ENCODE measurements at places on chromosomes 1 and 21.

- no peak for DNase-seq
These were observed 10.1 kb downstream of the CCDC27 start for GRCh38 chr1:3762151-3762872.

GRCh38 chr1:71850515-71850914 lies 431.8 kb downstream of the NEGR1 start:
- no peak for DNase-seq

DNA sequence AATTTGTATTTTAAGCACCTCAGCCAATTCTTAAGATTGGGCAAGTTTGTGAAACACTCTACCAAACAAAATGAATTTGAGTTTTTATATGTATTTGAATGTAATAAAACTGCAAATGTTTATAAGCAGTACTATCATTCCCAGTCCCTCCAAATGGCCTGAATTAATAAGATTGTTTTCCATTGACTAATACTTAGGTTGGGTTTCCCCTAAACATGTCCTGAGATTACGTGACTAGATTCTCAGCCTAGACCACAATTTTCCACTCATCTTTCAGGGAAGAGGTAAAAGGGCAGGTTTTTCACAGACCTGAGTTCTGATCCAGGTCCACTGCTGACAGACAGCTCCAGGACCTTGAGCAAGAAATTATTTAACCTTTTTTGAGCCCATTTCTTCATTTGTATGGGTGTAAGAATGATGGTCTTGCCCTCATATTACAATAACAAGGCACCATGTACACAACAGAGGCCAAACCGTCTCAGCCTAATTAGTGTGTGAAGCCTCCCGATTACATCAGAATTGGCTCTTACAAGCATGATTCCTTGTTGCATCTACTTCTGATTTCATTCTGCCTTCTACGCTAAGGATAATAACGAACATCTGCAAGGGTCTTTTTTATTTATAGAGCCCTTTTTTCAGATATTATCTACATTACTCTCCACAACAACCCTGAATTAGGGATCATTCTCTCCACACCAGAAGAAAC lies 51.2 kb downstream of the BEND5 start:
- no peak for DNase-seq

- DNase-seq = peak; percentile 92
These were observed 10.7 kb upstream of the RGS16 start for GRCh38 chr1:182614796-182615454.

GRCh38 chr21:35217504-35218060 lies 168.5 kb upstream of the RUNX1 start:
- DNase-seq = no peak

DNA sequence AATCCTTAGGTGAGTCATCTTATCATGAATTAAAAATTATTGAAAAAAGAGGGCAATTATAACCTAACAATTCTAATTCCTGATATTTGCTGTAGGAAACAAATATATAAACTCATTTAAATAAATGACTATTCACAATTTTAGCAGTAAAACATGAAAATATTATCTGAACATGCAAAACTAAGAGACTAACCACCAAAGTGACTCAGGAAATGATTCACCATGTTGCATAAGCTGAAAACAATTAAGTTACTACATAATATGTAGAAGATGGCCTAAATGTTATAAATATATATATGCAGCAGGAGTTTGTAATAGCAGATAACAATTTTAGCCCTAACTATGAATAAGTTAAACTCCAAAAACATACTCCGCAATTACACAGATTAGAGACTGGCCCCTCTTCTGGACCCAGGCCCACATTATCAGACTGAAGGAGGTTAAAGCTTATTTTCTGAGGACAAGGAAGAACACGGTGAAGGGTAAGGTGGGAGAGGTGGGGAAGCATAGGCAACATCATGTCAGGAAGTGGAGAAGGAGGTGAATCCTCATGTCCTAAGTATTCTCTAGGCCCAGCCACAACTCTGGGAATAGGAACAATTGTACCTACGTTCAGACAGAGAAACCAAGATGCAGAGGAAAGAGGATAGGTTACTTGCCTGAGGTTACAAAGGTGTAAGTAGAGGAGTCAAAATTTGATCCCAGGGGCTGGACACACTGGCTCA lies 15.6 kb upstream of the AIM2 start:
- no peak for DNase-seq
